Right forelimb (tissue), 1 donor: ENCODE measurements at places on chromosomes 2 and 18.
A peak's percentile ranks its signal among the peaks of the same experiment; 100 is the strongest.

DNA sequence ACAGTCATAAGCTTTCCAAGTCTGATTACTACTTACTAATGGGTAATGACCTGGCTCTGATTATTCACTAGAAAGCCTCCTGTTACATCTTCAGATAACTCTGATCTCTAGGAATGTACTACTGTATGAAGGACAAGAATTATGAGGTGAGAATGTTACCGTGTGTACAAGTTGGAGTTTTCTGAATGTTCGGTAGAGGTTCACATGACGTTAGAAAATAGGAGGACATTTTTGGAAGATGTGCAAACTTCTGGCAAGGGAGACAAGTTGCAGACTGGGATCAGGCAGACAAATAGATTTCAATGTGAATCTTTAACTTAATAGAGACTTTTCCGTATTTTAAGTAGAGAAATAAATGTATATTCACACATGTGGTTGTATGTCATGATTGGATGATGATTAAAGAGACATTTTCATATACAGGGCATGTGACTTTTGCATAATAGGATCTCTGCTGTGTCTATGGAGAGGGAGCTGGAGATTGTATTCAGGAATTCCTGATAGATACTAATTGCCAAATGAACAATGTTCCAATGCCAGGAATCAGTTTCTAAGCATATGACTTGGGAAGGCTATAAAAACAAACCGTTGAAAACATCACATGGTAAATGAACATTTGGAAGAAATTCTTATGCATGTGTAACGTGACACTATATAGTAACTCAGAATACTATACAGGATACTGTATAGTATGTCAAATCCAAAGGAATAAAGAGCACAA is 1695.8 kb upstream of the PIK3C3 start:
- no peak for DNase-seq

DNA sequence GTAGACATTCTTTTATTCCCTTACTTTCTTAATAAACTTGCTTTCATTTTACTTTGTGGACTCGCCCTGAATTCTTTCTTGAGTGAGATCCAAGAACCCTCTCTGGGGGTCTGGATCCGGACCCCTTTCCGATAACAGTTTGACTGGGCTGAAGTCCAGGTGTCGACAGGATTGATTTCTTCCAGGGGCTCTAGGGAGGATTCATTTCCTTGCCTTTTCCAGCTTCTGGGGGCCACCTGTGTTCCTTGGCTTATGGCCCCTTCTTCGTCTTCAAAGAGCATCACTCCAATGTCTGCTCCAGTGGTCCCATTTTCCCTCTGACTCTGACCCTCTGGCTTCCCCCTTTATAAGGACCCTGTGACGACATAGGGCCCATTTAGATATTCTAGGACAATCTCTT is 67.5 kb downstream of the COPS8 start:
- DNase-seq = no peak

DNA sequence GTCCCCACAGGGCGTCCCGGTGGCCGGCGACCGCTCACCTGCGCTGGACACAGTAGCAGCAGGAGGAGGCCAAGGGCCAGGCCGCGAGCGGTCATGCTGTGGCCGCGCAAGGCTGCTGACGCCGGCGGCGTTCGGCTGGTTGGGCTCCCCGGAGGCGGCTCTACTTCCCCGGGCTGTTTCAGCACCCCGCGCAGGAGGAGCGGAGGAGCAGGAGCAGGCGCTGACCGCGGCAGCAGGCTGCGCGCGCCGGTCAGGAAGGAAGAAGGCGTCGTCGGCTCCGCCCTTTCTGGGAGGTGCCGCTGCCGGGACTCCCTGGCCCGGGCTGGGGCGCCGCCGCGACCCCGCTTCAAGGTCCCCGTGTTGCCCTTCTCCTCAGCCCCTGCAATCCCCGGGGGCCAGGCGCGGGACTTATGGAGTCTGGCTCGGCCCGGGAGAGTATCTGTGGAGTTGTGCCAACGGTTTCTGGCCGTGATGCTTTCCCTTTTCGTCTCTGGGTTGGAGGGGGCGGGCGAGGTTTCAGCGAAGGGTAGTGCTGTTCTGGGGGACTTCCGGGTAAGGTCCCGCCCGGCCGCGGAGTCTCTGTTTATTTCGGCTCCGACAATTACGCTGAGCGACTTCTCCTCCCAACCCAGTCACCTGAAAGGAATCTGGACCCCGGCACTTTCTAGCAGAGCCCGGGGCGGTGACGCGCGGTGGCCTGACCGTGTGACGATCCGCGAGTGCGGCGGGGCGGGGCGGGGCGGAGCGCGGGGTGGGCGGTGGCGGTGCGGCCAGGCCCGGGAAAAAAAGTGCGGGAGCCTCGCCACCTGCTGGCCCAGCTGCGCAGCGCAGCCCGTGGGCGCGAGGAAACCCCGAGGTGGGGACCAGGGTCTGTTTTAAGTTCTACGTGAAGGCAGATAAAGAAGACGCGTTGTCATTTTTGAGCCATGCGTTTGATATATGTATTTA is at the start of gene NPC1:
TSS of gene NPC1 (minus strand) at position 258 of the 948 bp plus-strand sequence. CDS start at position 95, 163 bp downstream.
- DNase-seq = peak; percentile 97

DNA sequence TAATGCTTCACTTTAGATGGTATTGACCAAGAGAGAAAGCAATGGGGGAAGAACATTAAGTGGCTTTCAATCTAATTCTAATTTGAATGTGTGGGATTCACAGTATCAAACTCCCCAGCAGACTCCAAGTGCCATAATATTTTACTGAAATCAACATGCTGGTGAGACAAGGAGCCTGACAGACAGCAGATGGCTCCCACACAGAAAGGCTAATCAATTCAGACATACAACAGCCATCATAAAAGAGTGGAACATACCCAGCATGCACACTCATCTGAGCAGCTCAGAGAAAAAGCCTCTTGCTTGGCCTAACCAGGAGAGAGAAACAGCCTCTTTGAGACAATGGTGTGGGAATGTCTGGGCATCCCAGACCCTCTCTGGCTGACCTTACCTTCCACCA is 186.5 kb upstream of the SKOR2 start:
- no peak for DNase-seq

DNA sequence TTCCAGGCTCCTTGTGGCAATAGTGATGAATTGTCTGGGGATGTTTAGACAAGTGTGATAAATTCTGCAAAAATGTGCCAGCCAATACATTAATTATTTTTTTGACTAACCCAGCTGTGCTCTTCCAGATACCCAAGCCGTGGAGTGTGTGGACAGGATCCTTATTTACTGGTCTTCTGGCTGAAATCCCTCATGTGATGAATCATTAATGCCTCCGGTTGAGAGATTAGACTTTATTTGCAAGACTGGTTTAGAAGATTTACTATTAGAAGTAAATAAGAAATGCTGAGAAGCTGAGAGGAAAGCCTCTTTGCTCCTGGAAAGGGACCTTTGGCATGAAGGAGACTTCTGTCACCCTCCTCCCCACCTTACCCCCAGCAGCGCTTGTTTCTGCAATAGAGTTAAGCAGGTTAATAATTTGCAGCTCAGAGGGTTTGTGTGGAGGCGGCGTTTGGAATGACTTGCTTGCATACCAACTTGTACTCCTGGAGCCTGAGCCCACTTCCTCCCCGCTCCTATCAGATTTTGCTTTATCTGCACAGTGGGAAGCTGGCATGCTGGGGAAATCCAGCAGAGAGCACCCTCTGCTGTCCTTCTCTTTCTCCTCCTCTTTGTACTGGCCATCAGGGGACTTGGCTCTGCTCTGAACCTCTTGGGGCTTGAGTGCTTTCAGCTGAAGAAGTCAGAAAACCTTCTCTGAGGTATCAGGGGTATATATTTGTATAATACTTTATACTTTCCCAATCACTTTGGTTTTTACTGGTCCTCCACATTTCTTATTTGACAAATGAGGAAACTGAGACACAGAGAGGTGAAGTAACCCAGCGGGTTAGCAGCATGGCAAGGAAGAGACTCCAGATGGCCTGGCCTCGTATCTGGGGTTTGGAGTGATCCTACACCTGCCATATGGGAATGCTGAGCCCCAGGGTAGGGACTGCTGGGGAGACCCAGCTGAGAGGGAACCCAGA is 16.3 kb downstream of the SLC3A1 start:
- no peak for DNase-seq

- no peak for DNase-seq
Observed at GRCh38 chr2:238790833-238791230, 57.1 kb upstream of the TWIST2 start.

DNA sequence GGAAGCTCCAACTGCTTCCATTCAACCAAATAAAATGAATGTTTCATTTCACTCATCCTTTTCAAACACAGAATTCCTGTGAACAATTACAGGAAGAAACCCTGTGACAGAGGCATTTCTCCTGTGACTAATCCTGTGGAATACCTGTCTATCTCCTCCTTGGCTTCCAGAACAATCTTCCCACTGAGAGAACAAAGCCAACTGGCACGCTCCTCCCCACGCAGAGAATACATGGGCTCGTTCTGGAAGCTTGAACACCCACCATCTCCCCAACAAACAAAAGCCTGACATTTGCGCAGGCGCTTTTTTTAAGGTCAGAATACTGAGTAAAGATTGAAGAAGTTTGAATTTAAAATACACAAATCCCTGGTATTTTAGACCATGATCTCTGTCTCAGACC is 104.7 kb upstream of the SLC66A3 start:
- no peak for DNase-seq

- DNase-seq = no peak
Observed at GRCh38 chr18:71846716-71847115, 697.4 kb downstream of the CBLN2 start.

- DNase-seq = no peak
Observed at GRCh38 chr18:51716277-51716676, 518.8 kb upstream of the MEX3C start.

GRCh38 chr2:225735844-225736243 is 336.3 kb downstream of the NYAP2 start:
- DNase-seq = no peak

GRCh38 chr18:13452871-13453680 is 234.5 kb downstream of the LDLRAD4 start:
- DNase-seq = peak; percentile 31

DNA sequence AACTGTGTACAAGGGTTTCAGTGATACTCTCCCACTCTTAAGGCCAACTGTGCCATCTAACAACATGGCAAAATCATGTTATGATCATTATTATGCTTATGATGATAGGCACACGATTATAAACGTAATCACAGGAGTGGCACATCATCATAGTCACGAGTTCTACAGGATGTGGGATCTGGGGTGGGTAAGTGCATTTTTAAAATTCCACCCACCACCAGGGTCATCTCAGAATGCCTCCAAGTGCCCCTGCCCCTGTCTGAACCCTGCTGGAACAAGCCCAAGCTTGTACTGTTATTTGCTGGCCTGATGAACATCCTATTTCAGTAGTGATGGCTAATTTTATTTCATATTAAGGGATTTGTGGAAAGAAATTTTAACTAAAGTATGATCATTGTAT is 117.8 kb downstream of the PTPRM start:
- DNase-seq = no peak

DNA sequence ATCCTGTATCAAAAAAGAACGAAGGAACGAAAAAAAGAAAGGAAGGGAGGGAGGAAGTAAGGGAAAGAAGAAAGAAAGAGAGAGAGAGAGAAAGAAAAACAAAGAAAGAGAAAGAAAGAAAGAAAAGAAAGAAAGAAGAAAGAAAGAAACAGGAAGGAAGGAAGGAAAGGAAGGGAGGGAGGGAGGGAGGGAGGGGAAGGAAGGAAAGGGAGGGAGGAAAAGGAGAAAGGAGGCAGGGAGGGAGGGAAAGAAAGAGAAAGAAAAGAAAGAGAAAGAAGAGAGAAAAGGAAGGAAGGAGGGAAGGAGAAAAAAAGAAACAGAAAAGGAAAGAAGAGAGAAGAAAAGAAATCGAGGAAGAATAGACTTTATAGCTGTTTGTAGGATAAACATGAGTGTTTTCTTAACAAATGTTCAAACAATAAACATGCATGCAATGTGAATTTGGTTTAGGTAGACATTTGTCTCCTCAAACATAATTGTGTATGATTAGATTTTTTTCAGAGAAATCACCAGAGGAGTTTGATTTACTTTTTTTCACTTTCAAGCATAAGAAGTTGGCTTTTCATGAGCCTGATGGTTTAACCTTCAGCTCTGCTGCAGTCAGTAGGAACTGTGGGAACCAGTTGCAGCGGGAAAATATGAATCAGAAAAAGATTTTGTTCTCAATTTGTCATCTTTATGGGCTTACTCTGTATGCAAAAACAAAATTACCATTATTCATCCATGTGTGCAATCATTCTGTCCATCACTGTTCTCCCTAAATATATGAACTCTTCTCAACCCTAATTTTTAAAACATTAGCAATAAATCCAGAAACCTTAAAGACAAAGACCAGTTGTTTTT is 71.6 kb downstream of the PRKRA start:
- DNase-seq = no peak

DNA sequence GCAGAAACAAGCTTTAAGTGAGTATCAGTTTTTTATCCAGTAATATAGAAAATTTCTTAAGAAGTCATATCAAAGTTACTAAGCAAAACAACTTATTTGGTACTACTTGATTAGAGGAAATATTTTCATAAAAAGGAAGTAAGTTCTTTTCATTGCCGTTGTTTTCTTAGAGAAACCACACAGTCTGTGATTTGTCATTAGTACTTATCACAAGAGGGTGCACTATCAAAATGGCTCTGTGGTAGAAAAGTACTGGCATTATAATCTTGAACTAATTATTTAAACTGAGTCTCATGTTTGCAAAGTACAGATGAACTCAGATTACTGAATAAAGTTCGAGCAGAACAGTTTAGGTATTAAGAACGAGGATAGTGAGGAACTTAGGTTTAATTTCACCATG is 93.4 kb downstream of the IKZF2 start:
- DNase-seq = no peak

- no peak for DNase-seq
Observed at GRCh38 chr2:200254773-200255172, 51.7 kb upstream of the SPATS2L start.

DNA sequence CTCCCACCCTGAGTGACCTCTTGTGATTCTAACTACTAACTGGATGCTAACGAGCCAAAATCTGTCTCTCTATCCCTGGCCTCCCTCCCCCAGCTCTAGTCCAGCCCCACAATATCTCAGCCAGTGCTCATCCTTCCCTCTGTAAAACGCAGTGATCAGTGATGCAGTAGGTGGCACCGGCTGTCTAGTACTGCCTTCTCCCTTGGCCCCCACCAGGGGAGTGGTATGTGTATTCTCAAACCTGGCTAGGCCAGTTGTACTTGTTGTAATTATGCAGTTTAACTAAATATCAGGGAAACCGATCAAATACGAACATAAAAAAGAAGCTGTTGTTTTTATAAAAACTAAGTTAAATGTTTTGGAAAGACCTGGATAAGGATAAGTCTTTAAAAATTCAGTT is 113.2 kb upstream of the ALPP start:
- DNase-seq = no peak

GRCh38 chr2:19479666-19480065 is 121.2 kb upstream of the OSR1 start:
- no peak for DNase-seq
